Heart right ventricle (tissue), 16 donors: ENCODE measurements at places on chromosomes 5 and 9. TPM values are rescaled to one million over a fixed set of nuclear protein-coding genes. Genes with fewer than 3 reads are reported as not detected.

ECM2 gene
- total RNA-seq, result 7.9 TPM

BAAT gene
- not detected for total RNA-seq

ARHGEF37 gene
- 31.8 TPM for total RNA-seq

CKMT2 gene
- total RNA-seq, result 1,568 TPM

EIF4E1B gene
- total RNA-seq, result not detected

NR3C1 gene
- total RNA-seq, result 61.2 TPM

ANKRD31 gene
- 0.11 TPM for total RNA-seq
